ENCODE measurements at places on chromosomes 16 and 17.
A peak's percentile ranks its signal among the peaks of the same experiment; 100 is the strongest.

- no peak for DNase-seq
These were observed 18.3 kb upstream of the TMEM92 start for GRCh38 chr17:50255766-50256635.

DNA sequence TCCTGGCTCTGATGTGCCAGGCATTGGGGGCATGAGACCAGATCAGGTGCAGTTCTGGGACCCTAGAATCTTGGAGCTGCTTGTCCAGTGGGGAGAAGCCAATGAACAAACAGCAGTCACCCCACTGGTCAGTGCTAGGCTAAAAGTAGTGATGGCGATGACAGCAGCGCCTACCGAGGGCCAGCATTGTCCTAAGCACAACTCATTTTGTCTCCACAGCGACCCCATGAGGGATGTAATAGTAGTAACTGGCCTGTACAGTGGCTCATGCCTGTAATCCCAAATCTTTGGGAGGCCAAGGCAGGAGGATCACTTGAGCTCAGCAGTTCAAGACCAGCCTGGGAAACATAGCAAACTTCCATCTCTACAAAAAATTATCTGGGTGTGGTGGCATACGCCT lies 6.2 kb downstream of the SMCR8 start:
- DNase-seq, result no peak

- DNase-seq, result no peak
These were observed 108.1 kb downstream of the SSH2 start for GRCh38 chr17:29821897-29822296.

DNA sequence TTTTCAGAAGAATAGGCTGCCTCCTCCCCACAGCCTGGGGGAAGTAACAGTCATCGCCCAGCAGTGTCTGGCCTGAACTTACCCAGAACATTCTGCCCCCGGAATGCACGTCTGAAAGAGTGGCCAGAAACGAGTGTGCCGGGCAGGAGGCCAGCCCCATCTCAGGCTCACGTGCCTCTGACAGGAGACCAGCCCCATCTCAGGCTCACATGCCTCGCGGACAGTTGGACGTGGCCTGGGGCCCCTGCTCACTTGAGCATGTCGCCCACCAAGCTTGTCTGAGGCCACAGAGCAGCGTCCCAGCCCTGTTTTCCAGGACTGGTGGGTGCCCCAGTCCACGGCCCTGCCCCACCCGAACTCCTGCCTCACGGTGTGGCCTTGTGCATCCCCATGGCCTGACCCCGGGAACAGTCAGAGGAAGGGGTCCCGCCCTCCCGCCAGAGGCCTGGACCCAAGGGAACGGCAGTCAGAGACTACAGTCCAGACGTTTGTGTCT lies 16.3 kb upstream of the CDH15 start:
- no peak for DNase-seq

DNA sequence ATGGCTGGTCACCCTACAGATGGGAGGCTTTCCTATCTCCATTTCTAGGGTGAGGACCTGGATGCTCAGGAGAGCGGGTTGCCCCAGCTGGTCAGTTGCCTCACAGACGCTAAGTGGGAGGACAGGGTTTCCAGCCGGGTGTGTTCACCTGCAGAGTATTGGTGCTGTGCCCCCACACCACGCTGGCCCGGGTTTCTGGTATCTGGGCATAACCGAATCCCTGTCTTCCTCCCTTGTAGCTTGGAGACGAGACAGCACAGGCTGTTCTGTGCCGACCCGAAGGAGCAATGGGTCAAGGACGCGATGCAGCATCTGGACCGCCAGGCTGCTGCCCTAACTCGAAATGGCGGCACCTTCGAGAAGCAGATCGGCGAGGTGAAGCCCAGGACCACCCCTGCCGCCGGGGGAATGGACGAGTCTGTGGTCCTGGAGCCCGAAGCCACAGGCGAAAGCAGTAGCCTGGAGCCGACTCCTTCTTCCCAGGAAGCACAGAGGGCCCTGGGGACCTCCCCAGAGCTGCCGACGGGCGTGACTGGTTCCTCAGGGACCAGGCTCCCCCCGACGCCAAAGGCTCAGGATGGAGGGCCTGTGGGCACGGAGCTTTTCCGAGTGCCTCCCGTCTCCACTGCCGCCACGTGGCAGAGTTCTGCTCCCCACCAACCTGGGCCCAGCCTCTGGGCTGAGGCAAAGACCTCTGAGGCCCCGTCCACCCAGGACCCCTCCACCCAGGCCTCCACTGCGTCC lies 9.7 kb downstream of the CX3CL1 start:
- no peak for DNase-seq

GRCh38 chr17:19448341-19449268 lies 37.6 kb downstream of the RNF112 start:
- no peak for DNase-seq

DNA sequence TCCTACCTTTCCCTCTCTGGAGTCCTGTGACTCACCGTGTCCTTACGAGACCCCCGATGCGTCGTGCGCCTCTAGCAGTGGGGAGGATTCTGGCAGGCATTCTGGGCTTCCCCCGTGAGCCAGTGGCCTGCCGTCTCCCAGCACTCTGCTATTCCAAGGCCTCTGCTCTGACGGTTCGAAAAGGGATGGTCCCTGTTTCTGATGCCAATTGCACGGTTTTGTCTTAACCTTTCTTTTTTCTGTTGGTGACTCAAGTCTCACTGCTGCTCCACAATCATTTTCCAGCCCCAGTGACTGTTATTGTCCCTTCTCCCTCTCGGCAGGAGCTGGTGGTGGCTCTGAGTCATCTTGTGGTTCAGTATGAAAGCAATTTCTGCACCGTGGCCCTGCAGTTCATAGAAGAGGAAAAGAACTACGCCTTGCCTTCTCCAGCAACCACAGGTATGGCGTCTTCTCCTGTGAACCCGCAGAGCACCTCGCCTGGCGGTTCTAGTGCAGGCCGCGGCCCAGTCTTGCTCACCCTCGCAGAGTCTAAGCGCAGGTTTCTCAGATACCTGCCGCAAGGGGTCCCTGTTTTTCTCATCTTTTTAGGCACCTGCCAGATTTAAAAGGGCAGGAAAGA lies 100.1 kb upstream of the CHMP6 start:
- DNase-seq, result peak; percentile 66

DNA sequence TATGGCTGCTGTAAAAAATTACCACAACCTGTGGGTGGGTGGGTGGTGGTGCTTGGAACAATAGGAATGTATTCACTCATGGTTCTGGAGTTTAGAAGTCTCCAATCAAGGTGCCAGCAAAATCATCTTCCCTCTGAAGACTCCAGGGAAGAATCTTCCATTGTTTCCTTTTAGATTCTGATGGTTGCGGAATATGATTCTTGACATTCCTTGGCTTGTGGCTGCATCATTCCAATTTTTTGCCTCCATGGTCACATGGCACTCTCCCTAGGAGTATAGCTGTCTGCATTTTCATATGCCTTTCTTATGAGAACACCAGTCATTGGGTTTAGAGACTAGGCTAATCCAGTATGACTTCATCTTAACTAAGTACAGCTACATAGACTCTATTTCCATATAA lies 401.0 kb downstream of the HS3ST3B1 start:
- no peak for DNase-seq

DNA sequence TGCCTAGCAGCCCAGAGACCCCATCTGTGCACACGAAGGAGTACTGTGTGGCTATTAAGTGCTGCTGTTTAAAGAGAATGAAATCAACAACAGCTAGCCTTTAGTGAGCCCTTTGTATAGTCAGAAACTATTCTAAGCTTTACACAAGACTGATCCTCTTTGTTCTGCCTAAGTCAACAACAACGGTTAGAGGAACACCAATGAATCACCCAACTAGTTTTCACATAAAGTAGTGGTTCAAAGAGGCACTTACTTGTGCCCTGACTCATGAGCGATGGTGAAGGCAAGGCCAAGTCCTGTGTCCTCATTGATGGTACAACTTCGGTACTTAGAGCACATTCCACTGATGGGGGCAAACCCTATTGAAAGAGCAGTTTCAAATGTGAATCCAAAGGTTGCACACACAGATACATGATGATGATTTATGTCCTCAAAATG lies 75.8 kb downstream of the ADAMTS18 start:
- DNase-seq, result no peak

GRCh38 chr17:21272881-21273792 lies 11.4 kb upstream of the MAP2K3 start:
- no peak for DNase-seq

- no peak for DNase-seq
These were observed 25.8 kb upstream of the SRSF1 start for GRCh38 chr17:58032691-58033415.

DNA sequence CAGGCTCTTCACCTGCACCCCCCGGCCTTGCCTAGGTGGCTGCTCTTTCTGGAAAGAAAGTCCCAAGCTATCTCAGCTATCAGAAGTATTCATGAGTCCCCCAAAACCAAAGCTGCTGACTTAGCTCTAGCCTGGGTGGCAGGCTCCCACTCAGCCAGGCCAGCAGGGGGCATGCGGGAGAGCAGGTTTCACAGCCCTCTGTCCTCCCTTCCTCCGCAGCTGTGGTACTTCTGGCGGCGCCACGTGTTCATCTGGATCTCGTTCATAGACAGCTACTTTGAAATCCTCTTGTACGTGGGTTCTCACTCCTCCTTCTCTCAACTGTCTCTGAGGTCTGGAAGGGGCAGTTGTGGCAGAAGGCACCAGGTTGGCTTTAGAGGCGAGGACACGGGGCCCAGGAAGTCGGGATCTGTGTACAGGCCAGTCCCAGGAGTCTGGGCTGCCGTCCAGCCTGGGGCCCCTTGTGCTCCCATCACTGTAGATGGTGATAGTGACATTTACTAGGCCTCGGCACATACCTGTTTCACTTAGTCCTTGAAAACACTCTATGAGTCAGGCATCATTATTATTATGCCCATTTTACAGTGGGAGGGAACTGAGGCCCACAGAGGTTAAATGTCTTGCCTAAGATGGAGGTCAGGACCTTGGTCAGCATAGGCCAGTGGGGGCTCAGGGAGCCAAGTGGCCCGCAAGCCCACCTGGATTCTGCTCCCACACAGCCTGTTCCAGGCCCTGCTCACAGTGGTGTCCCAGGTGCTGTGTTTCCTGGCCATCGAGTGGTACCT lies 12.9 kb downstream of the TRPV2 start:
- DNase-seq, result peak; percentile 50

DNA sequence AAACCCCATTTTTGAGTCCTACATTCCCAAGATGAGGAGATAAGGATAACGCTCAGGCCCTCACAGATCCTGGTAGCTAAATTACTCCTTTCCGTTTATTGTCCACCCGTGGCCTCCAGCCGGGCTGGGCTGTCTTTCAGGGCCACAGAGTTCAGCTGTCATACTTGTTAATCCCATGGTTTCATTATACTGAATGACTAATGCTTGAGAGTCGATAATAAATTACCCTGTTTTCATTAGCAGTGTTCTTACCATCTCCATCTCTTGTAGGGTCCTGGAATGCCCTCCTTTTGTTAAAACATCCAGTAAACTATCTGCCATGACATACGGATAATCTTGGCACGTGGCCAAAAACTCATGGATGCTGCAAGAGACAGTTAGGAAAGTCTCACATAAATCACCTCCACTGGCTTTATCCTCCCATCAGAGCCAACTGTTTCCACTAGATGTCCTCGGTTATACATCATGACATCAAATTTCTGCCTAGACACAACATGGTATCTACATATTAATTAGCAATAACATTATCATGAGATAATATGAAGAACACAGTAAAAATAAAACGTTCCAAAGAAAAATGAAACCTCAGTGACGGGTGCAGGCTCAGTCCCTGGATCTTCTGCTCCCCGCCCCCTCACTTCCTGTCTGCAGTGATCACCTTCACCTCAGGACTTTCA lies 45.3 kb downstream of the BRD7 start:
- DNase-seq, result no peak

- no peak for DNase-seq
These were observed 91.1 kb downstream of the TNFRSF13B start for GRCh38 chr17:16880843-16881230.

- no peak for DNase-seq
These were observed 66.5 kb downstream of the MRM1 start for GRCh38 chr17:36667922-36668321.

GRCh38 chr16:57531253-57531575 lies 5.2 kb downstream of the CCDC102A start:
- DNase-seq, result peak; percentile 3

DNA sequence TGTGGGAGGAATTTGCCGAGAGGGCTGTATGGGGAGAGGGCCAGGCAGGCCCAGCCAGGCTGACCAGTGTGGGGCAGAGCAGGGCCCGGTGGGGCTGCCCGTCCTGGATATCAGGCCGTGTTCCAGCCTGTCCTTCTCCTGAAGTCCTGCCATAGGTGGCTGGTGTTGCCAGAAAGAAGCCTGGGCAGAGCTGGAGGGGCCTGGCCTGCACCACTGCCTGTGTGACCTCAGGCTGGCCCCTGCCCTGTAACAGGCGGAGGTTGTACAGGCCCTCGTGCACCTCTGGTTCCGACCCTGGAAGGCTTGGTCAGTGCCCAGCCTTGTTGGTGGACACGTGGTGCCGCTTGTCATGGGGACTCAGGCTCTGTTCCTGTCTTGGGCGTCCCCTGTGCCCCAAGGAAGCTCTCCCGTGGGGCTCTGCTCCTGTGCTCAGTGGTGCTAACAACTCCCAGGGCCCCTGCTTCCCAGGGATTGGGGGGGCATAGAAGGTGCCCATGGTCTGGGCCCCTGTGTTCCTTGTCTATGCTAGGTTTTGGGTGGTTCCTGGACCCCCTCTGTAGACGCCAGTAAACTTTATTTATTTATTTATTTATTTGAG lies 33.3 kb downstream of the ADCY7 start:
- DNase-seq, result no peak

DNA sequence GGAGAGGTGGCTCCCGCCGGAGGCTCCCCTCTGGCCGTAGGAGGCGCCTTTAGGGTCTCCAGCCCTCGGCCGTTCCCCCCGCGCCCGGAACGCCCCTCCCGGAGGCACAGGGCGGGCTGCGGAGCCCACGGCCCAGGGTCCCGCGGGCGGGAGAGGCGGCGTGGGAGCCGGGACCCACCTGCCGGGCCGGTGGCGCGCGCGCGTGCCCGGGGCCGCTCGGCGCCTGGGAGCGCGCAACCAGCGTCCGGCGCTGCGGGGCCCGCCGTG lies at the start of gene MIF4GD:
Gene MIF4GD (minus strand): TSS at position 266 of the 267 bp plus-strand sequence. CDS start 1,036 bp downstream, outside the sequence.
- no peak for DNase-seq

- peak; percentile 70 for DNase-seq
These were observed 8.3 kb downstream of the MRPL28 start for GRCh38 chr16:361872-362701.

- DNase-seq, result no peak
These were observed 195.8 kb downstream of the IRX5 start for GRCh38 chr16:55126456-55126855.

- no peak for DNase-seq
These were observed 11.9 kb downstream of the SEC14L5 start for GRCh38 chr16:4970010-4970409.

- DNase-seq, result no peak
These were observed 164.5 kb downstream of the PRKCA start for GRCh38 chr17:66466840-66467367.
